Germinal center (tissue), 1 donor: ENCODE measurements at places on chromosomes 4 and X.

- DNase-seq, result no peak
Observed at GRCh38 chr4:74474345-74475090, 29.6 kb downstream of the AREG start.

DNA sequence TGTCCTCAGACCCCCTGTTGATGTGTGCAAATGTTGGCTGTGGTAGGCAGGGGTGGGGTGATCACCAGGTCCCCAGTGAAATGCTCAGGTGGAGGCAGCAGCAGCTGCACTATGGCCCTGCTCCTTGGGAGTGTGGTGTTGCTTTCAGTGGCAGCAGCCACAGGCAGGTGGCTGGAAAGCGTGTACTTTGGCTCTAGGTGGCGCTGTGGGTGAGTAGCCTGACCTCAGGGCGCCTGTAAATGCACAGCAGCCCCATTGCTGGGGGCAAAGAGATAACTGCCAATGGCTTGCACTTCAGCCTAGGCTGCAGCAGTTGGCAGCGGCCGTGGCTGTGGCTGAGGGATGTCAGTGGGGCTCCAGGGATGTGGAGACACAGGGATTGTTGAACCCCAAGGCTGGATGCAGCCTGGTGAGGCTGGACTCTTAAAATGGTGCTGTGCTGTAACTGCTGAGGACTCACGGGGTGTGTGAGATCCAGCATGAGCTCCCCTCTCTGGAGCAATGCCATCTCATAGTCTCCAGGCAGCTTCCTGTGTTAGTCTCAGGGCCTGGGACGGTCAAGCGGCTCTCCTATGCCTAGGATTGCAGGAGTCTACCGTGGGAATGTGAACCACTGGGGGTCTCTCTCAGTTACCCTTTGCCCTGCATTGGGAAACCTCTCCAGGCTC is 421.7 kb upstream of the HTR2C start:
- DNase-seq, result no peak

GRCh38 chrX:118579417-118579816 is 83.8 kb downstream of the DOCK11 start:
- DNase-seq, result no peak

GRCh38 chr4:142846729-142847596 is 862 bp upstream of the INPP4B start:
- peak; percentile 13 for DNase-seq

GRCh38 chr4:11429699-11430045 is 978 bp upstream of the HS3ST1 start:
- DNase-seq, result no peak
